ENCODE measurements at places on chromosomes 13 and 19.

GRCh38 chr13:99553033-99553432, 51.8 kb downstream of the TM9SF2 start:
- DNase-seq, result no peak

- no peak for DNase-seq
Observed at GRCh38 chr13:98158172-98158899, 15.4 kb downstream of the FARP1 start.

GRCh38 chr13:75847588-75847987, 211.5 kb downstream of the LMO7 start:
- no peak for DNase-seq

DNA sequence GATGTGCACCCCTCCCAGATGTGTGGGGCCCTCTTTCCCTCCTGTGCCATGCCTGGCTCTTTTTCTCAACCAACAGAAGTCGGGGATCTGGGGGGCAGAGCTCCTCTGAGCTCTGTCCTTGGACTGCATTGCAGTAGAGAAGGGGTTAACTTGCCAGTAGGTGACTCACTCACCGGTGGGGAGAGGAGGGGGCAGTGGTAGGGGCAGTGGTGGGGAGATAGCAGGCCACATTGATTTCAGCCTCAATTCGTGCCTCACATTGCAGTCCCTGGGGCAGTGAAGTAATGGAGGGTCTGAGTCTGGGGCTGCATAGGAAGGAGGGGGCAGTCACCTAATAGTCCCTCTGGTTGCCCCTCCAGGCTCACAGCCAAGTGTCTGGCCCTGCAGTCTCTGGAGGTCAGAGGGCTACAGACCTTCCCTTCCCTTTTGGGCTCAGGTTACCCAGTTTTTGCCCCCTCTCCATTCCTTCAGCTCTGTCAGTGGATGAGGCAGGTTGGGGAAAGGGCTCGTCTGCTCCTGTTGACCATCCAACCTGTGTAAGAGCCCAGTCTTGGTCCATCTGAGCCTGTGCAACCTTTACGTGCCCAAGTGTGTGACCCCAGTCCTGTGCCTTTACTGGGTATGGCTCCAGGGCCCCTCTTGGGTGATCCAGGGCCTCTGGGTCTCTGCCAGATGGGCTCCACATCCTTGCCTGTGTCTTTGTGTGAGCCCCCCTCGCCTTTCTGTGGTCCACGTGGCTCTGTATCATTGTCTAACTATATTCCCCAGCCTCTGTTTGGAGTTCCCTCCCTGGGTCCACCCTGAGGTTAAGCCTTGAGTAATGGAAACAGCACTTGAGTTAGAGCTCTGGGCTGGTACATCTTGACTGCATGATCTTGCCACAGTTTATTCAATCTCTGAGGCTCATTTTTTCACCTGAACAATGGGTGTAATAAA, 13.0 kb downstream of the CIC start:
- no peak for DNase-seq

- no peak for DNase-seq
Observed at GRCh38 chr19:5364674-5365073, 24.1 kb upstream of the PTPRS start.

DNA sequence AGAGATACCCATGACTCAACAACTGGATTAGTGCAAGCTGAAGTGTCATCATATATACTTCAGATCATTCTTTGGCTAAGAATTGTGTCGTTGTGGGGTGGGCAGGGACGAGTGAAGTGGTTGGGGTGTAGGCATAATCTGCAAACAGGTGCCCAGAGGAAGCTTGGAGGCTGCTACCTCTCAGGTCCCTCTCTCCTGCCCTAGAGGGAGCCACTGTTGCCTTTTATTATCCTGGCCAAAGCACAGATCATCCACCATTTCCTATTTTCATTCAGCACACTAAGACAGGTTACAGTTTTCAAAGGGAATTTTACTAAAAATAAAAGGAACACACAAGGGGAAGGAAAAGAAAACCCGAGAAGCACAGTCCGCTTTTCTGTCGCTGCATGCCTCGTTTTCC, 126.6 kb downstream of the HS6ST3 start:
- DNase-seq, result no peak

- DNase-seq, result no peak
Observed at GRCh38 chr19:51263808-51264207, 12.9 kb downstream of the SIGLECL1 start.

DNA sequence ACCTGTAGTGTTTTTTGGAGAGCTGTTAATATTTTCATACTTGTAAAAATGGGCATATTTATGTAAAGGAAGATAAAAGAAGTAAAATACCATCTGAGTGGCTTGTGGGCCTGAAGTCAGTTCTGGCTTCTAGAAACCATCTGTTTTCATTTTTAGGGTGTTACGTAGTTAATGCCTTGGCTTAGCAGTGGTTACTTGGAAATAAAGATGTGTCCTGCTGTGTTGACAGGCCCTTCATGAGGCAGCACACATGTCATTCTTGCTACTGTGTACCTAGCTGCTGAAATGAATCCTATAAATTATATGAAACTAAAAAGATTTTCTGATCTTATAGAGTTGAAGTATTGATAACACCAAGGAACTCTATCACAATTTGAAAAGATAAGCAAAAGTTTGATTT, 16.0 kb downstream of the ILF3 start:
- no peak for DNase-seq

- DNase-seq, result peak; percentile 98
Observed at GRCh38 chr13:35356572-35356971, 119.9 kb downstream of the MAB21L1 start.

GRCh38 chr19:32287811-32288227, 57.6 kb upstream of the ZNF507 start:
- peak; percentile 21 for DNase-seq

DNA sequence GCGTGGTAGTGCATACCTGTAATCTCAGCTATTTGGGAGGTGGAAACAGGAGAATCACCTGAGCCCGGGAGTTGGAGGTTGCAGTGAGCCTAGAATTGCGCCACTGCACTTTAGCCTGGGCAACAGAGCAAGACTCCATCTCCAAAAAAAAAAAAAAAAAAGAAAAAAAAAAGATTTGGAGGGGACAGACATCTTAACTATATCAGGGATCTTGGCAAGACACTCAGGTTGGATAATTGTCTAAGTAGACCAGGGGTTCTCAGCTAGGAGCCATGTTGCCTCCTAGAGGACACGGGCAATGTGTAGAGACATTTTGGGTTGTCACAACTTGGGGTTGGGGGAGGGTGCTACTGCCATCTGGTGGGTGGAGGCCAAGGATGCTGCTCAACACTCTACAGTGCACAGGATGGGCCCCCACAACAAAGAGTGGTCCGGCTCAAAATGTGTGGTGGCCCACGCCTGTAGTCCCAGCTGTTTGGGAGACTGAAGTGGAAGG, 1.9 kb upstream of the ZNF580 start:
- peak; percentile 38 for DNase-seq

DNA sequence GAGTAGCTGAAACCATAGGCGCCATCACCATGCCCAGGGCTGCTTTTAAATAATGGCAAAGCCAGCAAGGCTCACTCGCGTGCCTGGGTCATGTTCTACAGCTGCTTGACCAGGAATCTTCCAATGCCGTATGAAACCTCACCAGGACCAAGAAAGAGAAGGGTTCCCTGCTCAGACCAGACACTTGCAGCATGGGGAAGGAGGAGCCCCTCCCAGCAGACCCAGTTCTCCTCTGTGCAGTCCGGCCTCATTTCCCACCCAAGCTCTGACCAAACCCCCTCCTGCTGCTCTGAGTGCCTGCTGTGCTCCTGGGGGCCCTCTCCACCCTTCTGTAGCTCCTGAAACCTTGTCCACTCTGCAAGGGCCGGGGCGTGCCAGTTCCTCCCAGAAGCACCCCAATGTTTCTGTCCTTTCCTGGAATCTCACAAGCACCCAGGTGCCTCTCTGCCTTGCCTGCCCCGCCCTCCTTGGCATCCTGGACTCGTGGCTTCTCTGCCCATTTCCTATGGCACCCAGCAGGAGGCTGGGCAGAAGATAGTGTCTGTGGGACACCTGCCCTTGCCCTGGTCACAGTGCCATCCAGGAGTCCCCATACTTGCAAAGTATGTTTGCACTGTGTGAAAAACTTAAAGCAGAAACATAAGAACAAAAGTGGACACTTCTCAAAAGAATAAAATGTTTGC, 6.8 kb upstream of the SLC7A9 start:
- DNase-seq, result no peak

DNA sequence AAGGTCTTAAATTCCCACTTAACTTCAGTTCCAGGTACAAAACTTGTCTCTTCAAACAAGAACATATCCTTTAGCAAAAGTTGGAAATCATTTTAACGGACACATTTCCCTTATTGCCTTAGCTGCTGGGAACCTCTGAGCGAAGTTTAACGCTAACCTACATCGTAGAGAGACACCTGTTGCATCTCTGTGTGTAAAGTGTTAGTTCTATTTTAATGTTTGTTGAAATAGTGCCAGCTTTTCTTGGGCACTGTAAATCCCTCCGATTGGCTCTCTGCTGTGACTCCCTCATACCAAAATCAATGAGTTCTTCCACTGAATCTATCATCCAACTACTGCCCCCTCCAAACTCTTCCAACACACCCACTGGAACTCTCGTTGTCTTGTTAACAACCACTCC, 2.3 kb upstream of the HIF3A start:
- no peak for DNase-seq

- DNase-seq, result no peak
Observed at GRCh38 chr19:10201176-10201575, 6.4 kb upstream of the DNMT1 start.

- DNase-seq, result no peak
Observed at GRCh38 chr13:100597253-100597652, 8.7 kb upstream of the GGACT start.

- no peak for DNase-seq
Observed at GRCh38 chr19:41535029-41535622, 40.8 kb upstream of the CEACAM21 start.

GRCh38 chr19:6610934-6611852, 20.2 kb upstream of the CD70 start:
- no peak for DNase-seq

GRCh38 chr19:10144361-10144760, 24.7 kb upstream of the EIF3G start:
- DNase-seq, result no peak

- no peak for DNase-seq
Observed at GRCh38 chr13:31167490-31167889, 5.8 kb upstream of the HSPH1 start.

Data from AML-193 (cell line).